Hypothalamus (tissue), 51 donors: ENCODE measurements at places on chromosomes 4 and X.

GRCh38 chr4:187444061-187444460 lies 551.5 kb upstream of the ZFP42 start:
- no peak for DNase-seq

- no peak for DNase-seq
Measured at GRCh38 chr4:88757776-88758175, 60.1 kb upstream of the NAP1L5 start.

GRCh38 chr4:8477676-8478075 lies 37.1 kb downstream of the TRMT44 start:
- no peak for DNase-seq

DNA sequence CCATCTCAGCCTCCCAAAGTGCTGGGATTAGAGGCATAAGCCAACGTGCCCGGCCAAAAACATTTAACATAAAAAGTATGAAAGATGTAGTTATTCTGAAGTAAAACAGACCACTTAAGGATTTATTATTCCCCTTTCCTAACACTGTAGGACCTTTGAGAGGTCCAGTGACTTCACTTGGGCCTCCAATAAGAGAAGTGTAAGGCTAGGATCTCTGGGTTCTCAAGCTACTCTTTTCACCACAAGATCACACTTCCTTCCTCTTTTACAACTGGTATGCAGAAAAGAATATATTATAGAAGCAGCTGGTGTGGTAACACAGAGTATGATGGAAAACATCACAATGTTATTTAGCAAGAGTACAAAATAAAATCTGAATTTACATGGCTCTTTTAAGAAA lies 30.2 kb upstream of the CCNG2 start:
- DNase-seq, result no peak

- no peak for DNase-seq
Measured at GRCh38 chrX:100698551-100698950, 33.4 kb downstream of the SYTL4 start.

DNA sequence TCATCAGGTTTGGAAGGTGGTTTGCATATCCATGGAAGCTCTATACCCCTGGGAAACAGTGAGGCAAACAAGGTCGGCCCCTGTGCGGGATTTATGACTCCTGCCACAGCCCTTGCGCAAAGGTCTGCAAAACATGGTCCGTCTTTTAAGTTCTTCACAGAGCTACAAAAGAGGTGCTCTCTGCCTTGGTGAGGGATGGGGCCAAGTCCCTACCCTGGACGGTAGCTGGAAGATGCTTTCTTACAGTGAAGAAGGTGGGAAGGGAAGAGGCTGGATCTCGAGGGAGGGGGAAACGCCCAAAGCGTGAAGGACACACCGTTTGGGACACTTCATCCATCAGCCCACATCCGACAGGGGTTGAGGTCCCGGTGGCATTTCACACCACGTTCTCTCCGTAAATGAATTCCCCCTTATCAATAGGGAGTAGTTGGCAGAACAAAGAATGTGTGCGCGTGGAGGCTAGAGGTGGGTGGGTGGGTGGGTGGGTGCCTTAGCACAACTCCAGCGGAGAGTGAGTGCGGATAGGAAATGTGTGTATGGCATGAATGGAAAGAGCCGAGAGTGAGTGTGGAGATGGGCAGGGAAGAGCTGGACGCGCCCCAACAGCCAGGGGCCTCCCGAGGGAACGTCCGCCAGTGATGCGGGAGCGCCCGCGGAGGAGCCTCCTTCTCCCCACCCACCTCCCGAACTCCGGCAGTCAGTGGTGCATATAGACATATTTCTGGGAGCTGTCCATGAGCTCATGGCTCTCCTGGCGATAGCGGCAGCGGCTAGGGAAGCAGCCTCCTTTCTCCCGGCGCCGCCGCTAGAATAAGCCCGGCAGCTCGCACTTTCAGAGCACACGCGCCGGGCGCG lies 68.3 kb downstream of the LARP7 start:
- no peak for DNase-seq

DNA sequence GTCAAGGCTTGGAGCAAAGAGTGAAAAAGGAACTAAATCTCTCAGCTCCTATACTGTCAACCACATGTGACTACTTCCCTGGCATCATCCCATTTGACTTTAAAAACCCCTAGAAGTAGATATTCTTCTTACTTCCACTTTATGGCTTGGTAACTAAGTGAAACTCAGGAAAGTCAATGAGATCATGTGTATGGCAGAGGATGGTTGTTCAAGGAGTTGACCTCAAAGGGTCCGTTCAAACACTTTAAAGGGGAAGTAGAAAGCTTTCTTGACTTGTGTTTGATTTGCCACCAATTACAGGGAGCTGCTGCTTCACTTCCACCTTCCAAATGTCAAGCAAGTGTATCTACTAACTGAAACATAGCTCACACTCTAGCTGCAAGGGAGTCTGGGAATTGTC lies 187.2 kb downstream of the RAB28 start:
- DNase-seq, result no peak

GRCh38 chrX:71941776-71942175 lies 31.1 kb downstream of the NHSL2 start:
- no peak for DNase-seq

GRCh38 chr4:145697332-145697731 lies 17.4 kb downstream of the C4orf51 start:
- no peak for DNase-seq

- no peak for DNase-seq
Measured at GRCh38 chr4:157265281-157265680, 44.8 kb downstream of the GRIA2 start.

- no peak for DNase-seq
Measured at GRCh38 chrX:31988975-31989374, 917.1 kb upstream of the FTHL17 start.

DNA sequence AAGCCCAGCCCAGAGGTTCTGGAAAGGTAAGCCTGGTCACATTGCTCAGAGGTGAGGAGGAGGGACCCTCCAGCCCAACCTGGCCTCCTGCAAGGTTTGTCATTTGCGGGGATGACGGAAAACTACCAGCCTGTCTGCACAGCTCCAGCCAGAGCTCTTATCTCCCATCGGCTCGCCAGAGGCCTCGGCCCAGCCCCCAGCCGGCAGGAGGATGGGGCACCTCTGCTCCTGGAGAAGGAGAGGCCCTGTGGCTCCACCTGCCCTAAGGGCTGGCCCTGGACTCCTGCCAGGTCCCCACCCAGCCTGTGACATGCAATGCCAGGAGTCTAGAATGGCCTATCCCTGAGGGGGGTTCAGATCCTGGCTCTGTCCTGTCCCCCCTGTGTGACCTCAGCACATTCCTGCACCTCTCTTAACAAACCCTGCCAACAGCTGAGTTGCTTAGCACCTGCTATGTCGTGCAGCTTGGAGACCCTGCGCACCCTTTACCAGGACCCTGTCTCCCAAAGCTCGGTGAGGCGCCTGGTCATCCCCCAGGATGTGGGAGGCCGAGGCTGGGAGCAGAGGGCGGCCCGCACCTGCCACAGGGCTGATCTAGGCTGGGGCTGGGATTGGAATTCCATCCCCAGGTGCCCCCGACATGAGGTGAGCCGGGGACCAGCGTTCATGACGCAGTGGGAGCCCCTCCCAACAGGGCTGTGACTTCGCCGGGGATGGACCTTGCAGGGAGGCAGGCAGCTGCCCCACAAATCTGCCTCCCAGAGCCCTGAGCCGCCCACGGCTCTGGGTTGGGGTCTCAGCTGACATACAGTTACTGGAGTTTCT lies 14.4 kb downstream of the ADRA2C start:
- DNase-seq, result no peak

GRCh38 chrX:23387550-23388184 lies 53.0 kb downstream of the PTCHD1 start:
- DNase-seq, result no peak

GRCh38 chr4:51930557-51930956 lies 87.6 kb downstream of the DCUN1D4 start:
- DNase-seq, result no peak

DNA sequence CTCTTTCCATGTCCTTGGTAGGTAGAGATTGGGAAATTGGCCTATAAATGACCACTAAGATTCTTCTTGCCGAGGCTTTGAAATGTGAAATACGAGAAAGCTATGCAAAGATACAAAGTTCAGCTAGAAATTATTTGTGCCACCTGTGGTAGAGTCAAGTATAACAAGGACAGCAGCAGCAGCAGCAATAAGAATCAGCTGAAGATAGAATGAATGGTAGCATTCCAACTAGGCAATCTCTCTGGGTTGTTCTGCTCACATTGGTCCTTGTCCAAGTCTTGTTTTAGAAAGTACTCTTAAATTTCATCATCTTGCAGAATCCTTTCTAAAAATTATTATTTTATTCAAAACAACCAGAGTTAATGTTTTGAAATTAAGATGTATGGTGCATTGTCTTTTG lies 67.8 kb upstream of the PCDH10 start:
- no peak for DNase-seq

DNA sequence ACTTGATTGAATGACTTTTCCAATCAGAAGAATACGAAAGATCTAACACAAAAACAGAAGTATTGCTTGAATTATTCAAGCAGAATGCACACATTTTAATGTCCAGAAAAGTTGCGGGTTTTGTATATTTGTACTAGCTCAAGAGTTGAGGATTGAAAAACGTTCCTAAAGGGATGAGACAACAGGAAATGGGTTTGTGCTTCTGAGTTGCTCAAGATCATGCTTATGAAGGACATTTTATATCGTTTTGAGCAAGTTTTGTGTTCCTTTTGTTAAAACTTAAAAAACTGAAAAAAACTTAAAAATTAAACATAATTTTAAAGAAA lies 353 bp upstream of the SMIM10 start:
- DNase-seq, result no peak

DNA sequence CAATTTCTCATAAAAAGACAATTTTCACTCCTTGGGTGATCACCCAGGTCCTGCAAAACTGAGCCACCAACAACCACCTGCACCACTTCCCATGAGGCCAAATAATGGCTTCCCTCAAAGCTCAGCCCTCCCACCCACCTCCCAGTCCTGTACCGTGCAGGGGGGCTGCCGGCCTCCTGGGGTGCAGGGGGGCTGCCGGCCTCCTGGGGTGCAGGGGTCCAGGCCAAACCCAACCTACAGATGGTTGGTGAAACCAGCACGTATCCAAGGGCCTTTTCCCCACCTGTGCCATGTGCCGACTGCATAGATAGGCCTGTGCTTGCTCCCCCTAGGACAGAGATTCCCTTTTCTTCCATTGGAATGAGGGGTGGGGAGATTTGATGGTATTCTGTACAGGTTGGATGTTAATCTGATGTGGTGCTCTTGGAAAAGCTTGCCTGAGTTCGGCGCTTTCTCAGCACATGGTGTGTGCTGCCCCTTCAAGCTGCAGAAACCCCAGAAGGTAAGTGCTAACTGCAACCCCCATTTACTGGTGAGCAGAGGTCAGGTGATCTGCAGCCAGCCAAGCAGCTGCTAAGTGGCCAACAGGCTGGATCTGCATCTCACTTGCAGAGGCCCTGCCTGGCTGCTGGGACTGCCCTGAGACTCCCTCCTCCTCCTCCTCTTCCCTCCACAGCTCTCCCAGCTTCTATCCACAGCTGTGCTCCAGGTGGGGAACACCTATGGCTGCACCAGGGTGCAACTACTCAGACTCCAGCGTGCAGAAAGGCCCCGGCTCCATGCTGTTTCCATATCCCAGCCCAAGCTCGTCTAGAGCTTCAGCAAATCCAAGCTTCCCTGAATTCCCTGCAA lies 38.8 kb downstream of the FRG1 start:
- no peak for DNase-seq

DNA sequence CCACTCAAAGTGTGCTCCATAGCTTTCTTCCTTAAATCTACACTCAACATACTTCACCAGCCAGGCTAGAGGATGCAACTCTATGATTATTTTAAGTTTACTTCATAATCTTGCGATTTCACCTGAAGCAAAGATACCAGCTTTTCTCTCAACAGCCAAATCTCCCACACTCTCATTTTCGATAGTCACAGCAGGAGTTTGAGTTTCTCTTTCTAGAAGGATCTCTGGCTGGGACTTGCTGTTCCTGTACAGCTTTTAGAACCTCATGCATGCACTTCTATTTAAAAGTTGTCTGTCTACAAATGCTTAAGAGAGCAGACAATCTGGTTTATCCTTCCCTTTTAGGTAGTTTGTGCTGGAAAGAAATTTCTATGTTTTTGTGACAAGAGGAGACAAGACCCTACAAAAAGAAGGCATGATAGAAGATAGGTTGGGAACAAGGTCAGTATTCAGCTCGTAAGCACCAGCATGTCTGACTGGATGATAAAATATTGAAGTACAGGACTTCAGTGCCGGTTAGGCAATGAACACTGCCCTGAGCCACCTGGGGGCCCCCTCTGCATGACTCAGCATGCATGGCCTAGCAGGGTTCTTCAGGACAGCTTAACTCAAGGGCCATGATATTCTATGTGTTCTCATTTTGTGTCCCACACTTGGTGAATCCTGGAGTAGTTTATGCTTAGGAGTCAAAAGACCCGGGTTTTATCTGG lies 65.6 kb downstream of the ATXN3L start:
- DNase-seq, result no peak

DNA sequence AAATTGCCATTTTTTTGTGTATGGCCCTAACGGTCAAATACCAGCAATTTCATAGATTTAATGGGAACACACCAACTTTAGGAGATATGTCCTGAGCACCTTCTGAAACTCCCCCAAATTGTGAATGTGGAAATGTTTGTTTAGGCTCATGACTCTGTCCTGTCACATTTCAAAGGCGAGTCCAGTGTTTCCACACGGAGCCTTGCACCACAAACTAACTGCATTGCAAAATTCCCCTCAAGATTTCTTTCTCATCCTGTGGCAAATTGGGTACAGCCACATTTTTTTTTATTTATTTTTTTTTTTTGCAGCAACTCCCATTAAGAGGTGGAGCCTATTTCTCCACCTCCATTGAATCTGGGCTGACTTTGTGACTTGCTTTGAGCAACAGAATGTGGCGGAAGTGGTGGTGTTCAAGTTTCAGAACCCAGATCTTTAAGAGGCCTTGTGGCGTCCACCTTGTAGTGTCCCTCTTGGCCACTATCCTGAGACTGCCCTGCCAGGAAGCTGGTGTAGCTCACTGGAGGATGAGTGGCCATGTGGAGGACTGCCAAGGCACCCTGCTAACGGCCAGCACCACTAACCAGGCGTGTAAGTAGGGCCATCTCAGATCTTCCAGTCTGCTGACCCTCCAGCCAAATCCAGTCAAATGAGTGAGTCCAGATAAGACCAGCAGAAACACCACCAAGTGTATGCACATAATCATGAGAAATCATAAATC lies 172.4 kb upstream of the SCML1 start:
- DNase-seq, result no peak

DNA sequence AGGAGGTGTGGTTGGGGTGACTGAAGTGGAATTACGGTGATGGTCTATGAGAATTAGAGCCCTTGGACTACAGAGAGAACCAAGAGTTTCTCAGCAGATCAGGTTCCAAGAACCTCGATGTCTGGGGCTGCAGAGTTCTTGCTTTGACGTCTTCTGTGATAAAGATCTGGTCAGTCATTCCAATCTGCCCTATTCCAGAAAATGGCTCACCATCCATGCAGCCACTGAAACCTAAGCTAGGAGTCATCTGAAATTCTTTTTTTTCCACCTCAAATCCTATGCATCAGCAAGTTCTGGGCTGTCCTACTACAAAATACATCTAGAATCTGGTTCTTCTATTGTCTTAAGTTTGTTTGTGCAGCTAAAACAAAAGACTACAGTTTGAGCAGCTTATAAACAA lies 254.4 kb upstream of the PGRMC2 start:
- no peak for DNase-seq

- no peak for DNase-seq
Measured at GRCh38 chr4:4574792-4575191, 32.9 kb upstream of the STX18 start.

- DNase-seq, result no peak
Measured at GRCh38 chrX:42219231-42219630, 295.9 kb upstream of the CASK start.
